T-cell (primary cell): ENCODE measurements at places on chromosomes 12 and 14.

DNA sequence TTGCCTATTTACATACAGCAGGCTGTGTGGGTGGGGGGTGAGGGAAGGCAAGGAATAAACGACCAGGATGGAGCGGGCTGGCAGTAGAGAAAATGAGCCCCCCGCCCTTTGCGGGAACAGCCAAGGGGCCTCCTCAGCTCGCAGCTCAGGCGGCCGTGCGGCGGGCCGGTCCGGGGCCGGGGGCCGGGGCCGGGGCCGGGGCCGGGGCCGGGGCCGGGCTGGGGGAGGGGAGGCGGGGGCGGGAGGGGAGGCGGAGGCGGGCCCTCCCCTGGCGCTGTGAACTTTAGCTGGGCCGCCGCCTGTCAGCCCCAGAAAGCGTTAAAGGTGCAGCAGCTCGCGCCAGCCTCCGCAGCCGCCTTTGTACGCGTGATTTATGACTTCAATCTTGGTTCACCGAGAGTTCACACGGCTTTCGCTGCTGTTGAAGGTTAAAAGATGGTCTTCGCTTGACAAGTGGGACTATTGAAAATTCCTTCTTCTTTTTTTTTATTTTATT lies 28.8 kb downstream of the HOXC4 start:
- H3K27me3 ChIP-seq, result no peaks in the 10 kb centered on the region
- peak overlapping the region; percentile 65 for H3K27ac ChIP-seq
- no peaks in the 10 kb centered on the region for H3K36me3 ChIP-seq
- DNase-seq, result peak; percentile 39

GRCh38 chr12:39144613-39145061 lies 239.2 kb upstream of the CPNE8 start:
- H3K27me3 ChIP-seq, result peaks cover 3% of the 10 kb centered on the region
- no peak for DNase-seq
- no peaks in the 10 kb centered on the region for H3K36me3 ChIP-seq
- H3K27ac ChIP-seq, result no peak overlapping the region
- H3K4me3 ChIP-seq, result no peak overlapping the region

DNA sequence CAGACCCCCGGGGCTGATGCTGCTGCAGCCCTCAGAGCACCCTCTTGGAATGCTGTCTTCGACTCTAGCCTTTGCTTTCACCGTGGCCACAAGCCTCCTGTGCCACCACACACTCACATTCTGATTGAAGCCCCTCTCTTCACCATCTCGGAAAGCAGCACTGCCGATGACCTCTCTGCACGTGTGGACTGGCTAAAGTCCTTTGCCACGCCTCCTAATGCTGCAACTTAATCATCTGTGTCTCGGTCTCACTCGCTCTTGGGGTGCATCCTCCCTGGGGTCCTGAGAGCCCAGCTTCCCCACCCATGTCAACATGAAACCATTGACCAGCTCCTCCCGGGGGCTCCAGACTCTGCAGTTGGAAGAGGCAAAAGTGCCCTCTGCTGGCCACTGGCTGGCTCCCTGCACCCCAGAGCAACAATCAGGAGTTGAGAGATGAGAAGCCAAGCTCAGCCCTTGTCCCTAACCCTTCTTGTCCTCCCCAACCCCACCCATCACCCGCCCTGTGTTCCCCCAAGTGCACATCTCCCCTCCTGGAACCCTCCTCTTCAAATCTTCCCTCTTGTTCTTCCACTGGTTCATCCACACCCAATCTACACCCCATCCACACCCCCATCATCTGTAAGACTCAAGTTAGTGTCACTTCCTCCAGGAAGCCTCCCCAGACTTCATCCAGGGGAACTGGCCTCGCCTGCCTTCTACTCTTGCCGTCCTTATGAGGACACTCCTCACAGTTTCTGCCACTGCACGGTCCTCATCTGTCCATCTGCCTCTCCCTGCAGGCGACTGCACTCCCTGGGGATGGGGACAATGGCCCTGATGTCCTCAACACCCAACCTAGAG lies 23.6 kb upstream of the FAM181A start:
- no peaks in the 10 kb centered on the region for H3K36me3 ChIP-seq
- H3K4me3 ChIP-seq, result no peak overlapping the region
- H3K27ac ChIP-seq, result no peak overlapping the region
- DNase-seq, result no peak
- no peaks in the 10 kb centered on the region for H3K4me1 ChIP-seq

DNA sequence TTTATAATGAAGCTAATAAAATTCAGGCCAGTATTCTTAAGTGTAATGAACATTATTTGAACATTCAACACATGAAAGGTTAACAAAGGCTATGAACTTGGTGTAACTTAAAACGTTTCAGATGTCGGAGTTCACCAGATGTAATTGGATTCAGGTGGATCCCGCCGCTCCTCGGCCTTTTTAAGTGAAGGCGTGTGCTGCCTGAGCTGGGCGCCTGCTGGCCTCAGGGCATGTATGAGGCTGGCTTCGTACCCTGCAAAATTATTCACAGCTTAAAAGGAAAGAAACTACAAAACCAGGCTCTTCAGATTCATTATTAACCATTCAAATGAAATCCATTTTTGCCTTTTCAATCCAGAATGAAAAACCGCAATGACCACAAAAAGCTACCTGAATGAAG lies 69.9 kb downstream of the WIF1 start:
- no peaks in the 10 kb centered on the region for H3K36me3 ChIP-seq
- H3K27ac ChIP-seq, result no peak overlapping the region
- DNase-seq, result no peak
- H3K4me3 ChIP-seq, result no peak overlapping the region
- H3K27me3 ChIP-seq, result no peaks in the 10 kb centered on the region

- H3K36me3 ChIP-seq, result no peaks in the 10 kb centered on the region
- H3K4me1 ChIP-seq, result no peaks in the 10 kb centered on the region
- H3K4me3 ChIP-seq, result no peak overlapping the region
- no peaks in the 10 kb centered on the region for H3K27me3 ChIP-seq
Observed at GRCh38 chr12:10941916-10942607, 3.0 kb upstream of the TAS2R14 start.

GRCh38 chr12:68242777-68243176 lies 10.6 kb downstream of the IL22 start:
- H3K27me3 ChIP-seq, result no peaks in the 10 kb centered on the region
- H3K36me3 ChIP-seq, result no peaks in the 10 kb centered on the region
- H3K4me1 ChIP-seq, result peaks cover 14% of the 10 kb centered on the region
- no peak overlapping the region for H3K27ac ChIP-seq
